ENCODE measurements at places on chromosomes 12 and 14. TPM values are rescaled to one million over a fixed set of nuclear protein-coding genes. Genes with fewer than 3 reads are reported as not detected.

Gene C12orf50
- polyA plus RNA-seq: 0.07 TPM

Gene A2M
- 0.26 TPM for polyA plus RNA-seq

Gene CLEC4C
- polyA plus RNA-seq: 0.63 TPM

Gene FAM161B
- 1.7 TPM for polyA plus RNA-seq

Gene CDCA3
- polyA plus RNA-seq: 2.3 TPM

Gene DHH
- polyA plus RNA-seq: 0.07 TPM

Gene WBP11
- 13.6 TPM for polyA plus RNA-seq

- H3K27me3 ChIP-seq: no peaks in the 10 kb centered on the region
- no peaks in the 10 kb centered on the region for H3K36me3 ChIP-seq
- no peaks in the 10 kb centered on the region for H3K4me1 ChIP-seq
- DNase-seq: no peak
These were observed 238.5 kb downstream of the RBM19 start for GRCh38 chr12:113727651-113728061.

DNA sequence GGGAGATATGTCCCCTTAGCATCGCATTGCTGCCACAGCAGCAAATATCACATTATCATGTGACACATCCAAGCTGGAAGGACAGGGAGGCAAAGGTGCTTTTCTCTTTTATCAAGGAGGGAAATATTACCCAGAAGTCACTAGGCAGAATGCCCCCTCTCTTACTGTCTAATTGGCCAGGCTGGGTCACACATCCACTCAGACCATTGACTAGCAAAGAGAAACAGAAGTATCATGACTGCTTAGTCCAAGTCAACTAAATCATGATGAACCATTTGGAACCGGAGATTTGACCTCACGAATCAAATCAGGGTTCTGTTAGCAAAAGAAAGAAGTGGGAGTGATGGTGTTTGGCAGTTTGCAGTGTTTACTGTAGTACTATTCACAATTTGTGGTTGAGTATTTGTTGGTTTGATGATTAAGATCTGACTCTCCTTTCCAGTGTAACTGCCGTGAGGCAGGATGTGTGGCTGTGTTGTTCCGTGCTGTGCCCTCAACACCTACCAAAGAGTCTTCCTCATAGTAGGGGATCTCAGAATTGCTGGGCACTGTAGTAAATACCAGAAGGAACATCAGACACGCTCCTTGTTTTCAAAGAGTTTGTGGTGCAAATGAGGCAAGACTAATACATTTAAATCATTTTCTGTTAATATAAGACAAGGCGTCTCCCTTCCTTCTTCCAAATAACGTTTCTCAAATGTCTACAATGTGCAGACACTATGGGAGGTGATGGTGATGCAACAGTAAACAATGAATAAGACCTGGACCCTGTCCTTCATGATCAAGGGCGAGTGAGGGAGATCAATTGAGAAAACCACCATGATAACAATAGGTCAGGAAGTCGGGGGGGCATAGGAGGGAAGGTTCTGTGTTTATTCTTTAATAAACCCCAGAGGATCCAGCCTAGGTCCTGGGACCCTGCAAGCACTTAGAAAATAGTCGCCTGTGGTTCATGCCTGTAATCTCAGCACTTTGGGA, 194.4 kb upstream of the CRY1 start:
- no peak for DNase-seq
- H3K4me3 ChIP-seq: no peak overlapping the region
- no peak overlapping the region for H3K27ac ChIP-seq
- H3K27me3 ChIP-seq: peaks cover 2% of the 10 kb centered on the region
- H3K36me3 ChIP-seq: no peaks in the 10 kb centered on the region
- H3K4me1 ChIP-seq: no peaks in the 10 kb centered on the region

- H3K36me3 ChIP-seq: no peaks in the 10 kb centered on the region
- peak; percentile 90 for DNase-seq
- peaks cover 13% of the 10 kb centered on the region for H3K4me1 ChIP-seq
- H3K27me3 ChIP-seq: no peaks in the 10 kb centered on the region
- no peak overlapping the region for H3K4me3 ChIP-seq
- H3K27ac ChIP-seq: no peak overlapping the region
These were observed 169.0 kb upstream of the EEA1 start for GRCh38 chr12:93098077-93098476.

- peaks cover 18% of the 10 kb centered on the region for H3K4me1 ChIP-seq
- no peak overlapping the region for H3K27ac ChIP-seq
- no peak for DNase-seq
These were observed 27.7 kb downstream of the PPP1R13B start for GRCh38 chr14:103819503-103820307.

GRCh38 chr14:73492043-73492552, 1.4 kb downstream of the RIOX1 start:
- H3K4me3 ChIP-seq: peak overlapping the region; percentile 80
- no peak overlapping the region for H3K27ac ChIP-seq
- peaks cover 17% of the 10 kb centered on the region for H3K36me3 ChIP-seq
- DNase-seq: no peak

DNA sequence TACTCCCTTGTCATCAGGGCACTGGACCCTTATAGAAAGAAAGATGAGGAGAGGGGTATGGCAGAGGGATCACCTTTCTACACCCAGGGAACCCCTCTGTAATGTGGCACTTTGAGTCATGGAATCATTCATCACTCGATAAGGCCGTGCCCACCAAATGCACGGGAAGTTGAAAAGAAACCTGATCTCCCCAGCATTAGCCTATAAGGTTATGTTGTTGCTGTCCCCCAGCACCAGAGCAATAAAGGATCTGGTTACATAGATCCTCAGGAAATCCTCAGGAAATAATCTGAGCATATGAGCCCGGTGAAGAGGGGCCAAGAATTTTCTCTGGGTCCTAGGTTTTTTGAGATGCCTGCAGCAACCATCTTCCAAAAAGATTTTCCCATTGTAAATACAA, 148.8 kb upstream of the CRY1 start:
- no peak overlapping the region for H3K27ac ChIP-seq
- no peaks in the 10 kb centered on the region for H3K36me3 ChIP-seq
- H3K27me3 ChIP-seq: no peaks in the 10 kb centered on the region
- no peak for DNase-seq
- H3K4me1 ChIP-seq: no peaks in the 10 kb centered on the region
- H3K4me3 ChIP-seq: no peak overlapping the region

GRCh38 chr12:25254271-25254880, 3.6 kb upstream of the KRAS start:
- no peak overlapping the region for H3K4me3 ChIP-seq
- H3K27me3 ChIP-seq: no peaks in the 10 kb centered on the region
- peaks cover 35% of the 10 kb centered on the region for H3K4me1 ChIP-seq
- no peaks in the 10 kb centered on the region for H3K36me3 ChIP-seq
- DNase-seq: no peak

DNA sequence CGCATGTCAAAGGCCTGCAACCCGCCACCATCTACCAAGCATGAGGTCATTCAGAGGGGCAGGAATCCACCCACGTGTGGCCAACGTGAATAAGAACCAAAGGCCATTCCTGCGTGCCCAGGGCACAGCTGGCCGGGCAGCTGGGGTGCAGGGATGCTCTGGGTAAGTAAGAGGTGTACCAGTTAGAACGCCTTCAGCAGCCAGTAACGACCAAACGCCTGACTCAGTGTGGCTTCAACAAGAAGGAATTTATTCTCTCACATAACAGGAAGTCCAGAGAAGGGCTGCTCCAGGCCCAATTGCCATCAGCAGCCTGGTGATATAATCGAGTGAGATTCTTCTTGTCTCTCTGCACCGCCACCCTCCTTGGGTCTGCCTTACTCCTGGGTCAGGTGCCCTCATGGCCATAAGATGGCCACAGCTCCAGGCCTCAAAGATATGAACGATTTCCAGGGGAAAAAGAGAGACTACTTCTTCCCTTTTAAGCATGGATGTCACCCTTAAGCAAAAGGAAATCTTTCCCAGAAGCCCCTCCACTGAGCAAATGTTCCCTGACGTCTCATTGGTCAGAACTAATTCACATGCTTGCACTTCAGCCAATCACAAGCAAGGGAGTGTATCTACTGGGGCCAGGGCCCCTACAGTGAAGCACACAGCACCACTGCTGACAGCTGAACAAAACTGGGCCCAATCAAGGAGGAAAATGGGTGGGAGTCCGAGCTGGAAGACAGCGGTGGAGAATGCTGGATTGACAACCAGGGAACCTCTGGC, 7.3 kb downstream of the TTC7B start:
- no peak overlapping the region for H3K4me3 ChIP-seq
- H3K27ac ChIP-seq: no peak overlapping the region
- DNase-seq: no peak
- no peaks in the 10 kb centered on the region for H3K4me1 ChIP-seq
- no peaks in the 10 kb centered on the region for H3K36me3 ChIP-seq

GRCh38 chr14:24070285-24071143, 848 bp upstream of the CPNE6 start:
- H3K27me3 ChIP-seq: peaks cover 4% of the 10 kb centered on the region
- no peak overlapping the region for H3K4me3 ChIP-seq
- DNase-seq: no peak

GRCh38 chr14:94079891-94080620, 946 bp downstream of the DDX24 start:
- peak overlapping the region; percentile 98 for H3K4me3 ChIP-seq
- peak overlapping the region; percentile 93 for H3K27ac ChIP-seq
- peaks cover 5% of the 10 kb centered on the region for H3K36me3 ChIP-seq
- H3K4me1 ChIP-seq: peaks cover 45% of the 10 kb centered on the region

GRCh38 chr14:95769976-95770375, 56.1 kb upstream of the TCL1A start:
- H3K27ac ChIP-seq: no peak overlapping the region
- no peaks in the 10 kb centered on the region for H3K27me3 ChIP-seq
- H3K36me3 ChIP-seq: no peaks in the 10 kb centered on the region
- no peak for DNase-seq
- no peak overlapping the region for H3K4me3 ChIP-seq

DNA sequence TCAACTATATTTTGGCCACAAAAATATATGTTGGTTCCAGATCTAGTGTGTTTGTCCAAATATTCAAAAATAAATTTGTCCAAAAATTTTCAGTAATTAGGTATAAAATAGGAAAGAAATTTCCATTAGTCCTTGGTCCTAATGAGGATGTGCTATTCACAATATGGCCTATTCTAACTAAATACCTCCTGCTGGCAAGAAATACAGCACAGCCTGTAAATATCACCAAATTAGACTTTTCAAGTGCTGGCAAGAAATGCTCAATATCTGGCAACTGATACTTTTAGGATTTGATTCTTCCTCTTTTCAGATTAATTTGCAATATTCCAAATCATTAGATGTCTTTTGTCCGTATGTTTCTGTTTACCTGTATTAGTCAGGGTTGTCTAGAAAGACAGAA, 1446.2 kb downstream of the LRFN5 start:
- no peak overlapping the region for H3K27ac ChIP-seq
- H3K4me3 ChIP-seq: no peak overlapping the region
- no peaks in the 10 kb centered on the region for H3K27me3 ChIP-seq
- H3K36me3 ChIP-seq: no peaks in the 10 kb centered on the region
- H3K4me1 ChIP-seq: no peaks in the 10 kb centered on the region

DNA sequence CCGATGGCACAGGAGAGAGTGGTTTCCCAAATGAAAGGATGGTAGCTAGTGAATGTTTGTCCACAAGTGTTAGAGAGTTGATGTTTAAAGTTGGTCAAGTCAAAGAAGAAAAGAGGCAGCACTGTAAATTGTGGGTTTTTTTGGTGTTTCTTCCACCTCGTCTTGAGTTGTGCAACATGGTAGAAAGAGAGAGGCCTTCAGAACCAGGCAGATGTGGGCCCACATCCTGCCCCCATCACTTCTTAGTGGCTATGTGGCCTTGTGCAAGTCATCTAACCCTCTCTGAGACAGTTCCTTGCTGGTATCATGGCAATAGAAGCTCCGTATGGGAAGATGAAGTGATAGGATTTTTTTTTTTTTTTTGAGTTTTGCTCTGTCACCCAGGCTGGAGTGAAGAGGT, 60.8 kb downstream of the NDUFA12 start:
- H3K36me3 ChIP-seq: no peaks in the 10 kb centered on the region
- peaks cover 10% of the 10 kb centered on the region for H3K4me1 ChIP-seq
- H3K4me3 ChIP-seq: no peak overlapping the region
- no peaks in the 10 kb centered on the region for H3K27me3 ChIP-seq
- no peak for DNase-seq

GRCh38 chr14:96274543-96274942, 18.5 kb downstream of the BDKRB1 start:
- no peaks in the 10 kb centered on the region for H3K27me3 ChIP-seq
- H3K27ac ChIP-seq: no peak overlapping the region
- no peak for DNase-seq
- H3K36me3 ChIP-seq: no peaks in the 10 kb centered on the region
- H3K4me1 ChIP-seq: no peaks in the 10 kb centered on the region
- no peak overlapping the region for H3K4me3 ChIP-seq

DNA sequence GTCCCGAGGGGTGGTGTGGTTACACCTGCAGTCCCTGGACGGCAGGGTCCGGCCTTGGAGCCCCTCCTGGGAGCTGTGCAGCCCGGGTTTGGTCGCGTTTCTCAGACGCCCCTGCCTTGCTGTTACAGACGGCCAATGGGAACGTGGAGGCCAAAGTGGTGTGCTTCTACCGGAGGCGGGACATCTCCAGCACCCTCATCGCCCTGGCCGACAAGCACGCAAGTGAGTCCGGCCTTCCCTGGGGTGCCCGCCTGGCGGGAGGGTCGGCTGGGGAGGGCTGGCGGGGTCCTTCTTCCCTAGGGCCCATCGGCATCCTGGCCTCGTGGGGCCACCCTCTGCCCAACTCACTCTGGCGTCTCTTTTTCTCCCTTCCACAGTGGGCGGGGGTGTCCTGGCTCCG, 25.7 kb downstream of the MTA1 start:
- H3K4me3 ChIP-seq: no peak overlapping the region
- no peaks in the 10 kb centered on the region for H3K36me3 ChIP-seq
- no peak for DNase-seq
- no peaks in the 10 kb centered on the region for H3K4me1 ChIP-seq

DNA sequence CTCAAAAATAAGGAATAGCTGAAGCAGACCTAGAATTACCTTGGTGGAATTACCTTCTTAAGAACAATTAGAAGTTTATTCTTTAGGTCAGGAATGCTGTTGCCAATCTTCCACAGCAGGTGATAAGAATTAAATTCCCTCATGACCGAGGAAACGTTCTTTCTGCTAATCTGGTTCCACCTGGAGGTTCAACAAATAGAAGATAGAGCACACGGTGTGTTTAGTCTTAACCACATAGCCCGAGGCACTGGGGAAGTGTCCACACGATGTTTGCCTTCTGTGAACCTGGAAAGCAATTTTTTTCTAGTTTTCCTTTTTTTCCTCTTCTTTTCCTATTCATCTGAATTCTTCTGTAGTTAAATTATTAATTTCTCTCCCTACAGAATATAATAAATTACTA, 906.9 kb downstream of the NRXN3 start:
- DNase-seq: no peak
- no peaks in the 10 kb centered on the region for H3K36me3 ChIP-seq
- no peak overlapping the region for H3K4me3 ChIP-seq
- no peak overlapping the region for H3K27ac ChIP-seq

DNA sequence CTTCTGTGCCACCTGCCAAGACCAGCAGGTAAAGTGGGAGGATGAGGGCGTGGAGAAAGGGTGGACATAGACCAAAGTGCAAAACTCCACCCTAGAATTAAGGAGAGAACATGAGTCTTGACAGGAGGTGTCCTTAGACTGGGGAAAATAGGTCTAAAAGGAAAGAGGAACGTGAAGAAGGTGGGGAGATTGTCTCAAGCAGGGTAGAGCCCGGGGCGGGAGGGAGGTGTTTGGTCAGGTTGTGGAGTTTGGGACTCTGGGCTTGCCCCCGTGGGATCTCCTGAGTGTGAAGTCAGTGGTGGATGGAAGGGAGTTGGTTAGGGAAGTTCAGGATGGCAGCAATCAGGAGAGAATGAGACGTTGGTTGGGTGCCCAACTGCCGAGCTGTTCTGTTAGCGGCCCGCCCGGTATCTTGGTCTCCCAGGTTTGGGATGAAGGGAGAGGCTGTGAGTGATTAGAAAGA, 386 bp downstream of the DGKA start:
- no peaks in the 10 kb centered on the region for H3K27me3 ChIP-seq
- peak; percentile 35 for DNase-seq
- H3K4me3 ChIP-seq: peak overlapping the region; percentile 93
- peak overlapping the region; percentile 92 for H3K27ac ChIP-seq
- H3K4me1 ChIP-seq: peaks cover 62% of the 10 kb centered on the region

Measured in B cell (primary cell).